ENCODE measurements at places on chromosomes 7 and 10. TPM values are rescaled to one million over a fixed set of nuclear protein-coding genes. Genes with fewer than 3 reads are reported as not detected.

Gene WNT8B
- total RNA-seq: 0.11 TPM

GRCh38 chr10:50395271-50395670 lies 144.0 kb upstream of the ASAH2 start:
- DNase-seq: no peak

DNA sequence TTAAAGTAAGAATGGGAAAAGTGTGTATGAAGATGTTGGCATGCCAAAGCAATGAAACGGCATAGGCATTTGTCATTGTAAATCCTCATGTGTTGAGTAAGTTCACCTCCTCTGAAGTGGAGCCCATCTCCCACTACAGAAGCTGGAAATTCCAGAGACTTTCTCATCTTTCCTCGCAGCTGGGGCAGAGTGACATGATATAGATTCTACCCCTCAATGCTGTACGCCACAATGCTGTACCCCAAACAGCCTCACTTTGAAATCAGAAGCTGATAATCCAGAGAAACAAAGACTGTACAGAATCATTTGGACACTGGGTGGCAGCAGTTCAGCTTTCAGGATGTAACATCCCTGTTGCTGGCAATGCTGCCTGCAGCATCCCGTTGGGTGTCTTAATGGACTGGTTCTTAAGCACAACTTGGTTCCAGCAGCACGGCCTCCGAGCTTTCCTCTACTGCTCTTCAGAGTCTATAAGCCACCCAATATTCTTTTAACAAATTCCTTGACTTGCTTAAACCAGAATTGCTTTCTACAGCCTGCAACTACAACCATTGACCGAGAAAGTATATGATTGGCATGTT lies 18.8 kb downstream of the ZC3HAV1L start:
- no peak for DNase-seq

DNA sequence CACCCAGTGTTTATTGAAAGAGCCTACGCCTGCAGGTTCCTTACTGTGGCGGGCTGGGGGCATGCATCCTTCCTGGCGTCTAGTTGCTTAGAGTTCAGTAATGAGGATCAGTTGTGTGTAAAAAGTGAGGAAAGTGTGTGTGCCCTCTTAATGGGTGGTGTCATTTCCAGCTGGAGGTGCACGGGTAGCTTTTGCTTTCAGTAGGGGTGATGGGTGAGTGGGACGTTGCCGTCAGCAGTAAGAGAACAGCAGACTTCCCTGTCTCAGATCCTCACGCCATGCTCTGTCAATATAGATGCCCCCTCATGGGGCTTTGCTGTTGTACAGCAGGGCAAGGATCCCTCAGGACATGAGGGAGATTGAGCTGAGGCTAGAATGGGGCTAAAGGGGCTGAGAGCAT lies 352.6 kb upstream of the GALNT17 start:
- no peak for DNase-seq

GRCh38 chr10:33716501-33717267 lies 382.2 kb upstream of the NRP1 start:
- DNase-seq: no peak

Gene TMEM236
- 1.2 TPM for total RNA-seq

GRCh38 chr7:102185796-102186195 lies 100.9 kb upstream of the SH2B2 start:
- no peak for DNase-seq

- no peak for DNase-seq
These were observed 1569.8 kb downstream of the REEP3 start for GRCh38 chr10:65090991-65091390.

DNA sequence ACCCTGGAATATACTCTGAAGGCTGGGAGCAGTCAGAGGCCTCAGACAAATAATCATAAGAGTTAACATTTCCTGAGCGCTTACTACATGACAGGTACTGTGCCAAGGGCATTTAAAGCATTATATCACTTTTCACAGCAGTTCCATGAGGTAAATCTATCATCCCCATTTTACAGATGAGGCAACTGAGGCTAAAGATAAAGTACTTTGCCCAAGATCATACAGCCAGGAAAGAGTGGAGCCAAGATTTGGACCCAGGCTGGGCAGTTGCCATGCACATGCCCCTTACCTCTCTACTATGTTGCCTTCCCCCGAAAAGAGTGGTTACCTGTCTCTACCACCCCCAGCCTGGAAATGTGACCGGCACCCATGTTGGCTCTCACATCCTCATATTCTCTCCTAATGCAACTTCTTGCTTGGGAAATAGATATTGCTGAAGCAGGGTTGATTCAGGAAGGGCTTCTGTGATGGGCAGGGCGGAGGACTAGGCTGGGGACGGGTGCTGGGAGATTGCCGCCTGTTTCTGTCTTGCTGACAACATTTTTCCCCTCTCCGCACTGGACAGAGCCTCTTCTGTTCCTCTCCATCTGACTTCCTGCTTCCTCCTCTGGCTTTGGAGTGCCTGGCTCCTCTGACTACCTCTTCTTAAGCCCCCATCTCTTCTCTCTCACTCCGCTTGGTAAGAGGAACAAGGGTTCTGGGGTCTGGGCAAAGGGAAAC lies 13.8 kb downstream of the SMO start:
- DNase-seq: no peak

DNA sequence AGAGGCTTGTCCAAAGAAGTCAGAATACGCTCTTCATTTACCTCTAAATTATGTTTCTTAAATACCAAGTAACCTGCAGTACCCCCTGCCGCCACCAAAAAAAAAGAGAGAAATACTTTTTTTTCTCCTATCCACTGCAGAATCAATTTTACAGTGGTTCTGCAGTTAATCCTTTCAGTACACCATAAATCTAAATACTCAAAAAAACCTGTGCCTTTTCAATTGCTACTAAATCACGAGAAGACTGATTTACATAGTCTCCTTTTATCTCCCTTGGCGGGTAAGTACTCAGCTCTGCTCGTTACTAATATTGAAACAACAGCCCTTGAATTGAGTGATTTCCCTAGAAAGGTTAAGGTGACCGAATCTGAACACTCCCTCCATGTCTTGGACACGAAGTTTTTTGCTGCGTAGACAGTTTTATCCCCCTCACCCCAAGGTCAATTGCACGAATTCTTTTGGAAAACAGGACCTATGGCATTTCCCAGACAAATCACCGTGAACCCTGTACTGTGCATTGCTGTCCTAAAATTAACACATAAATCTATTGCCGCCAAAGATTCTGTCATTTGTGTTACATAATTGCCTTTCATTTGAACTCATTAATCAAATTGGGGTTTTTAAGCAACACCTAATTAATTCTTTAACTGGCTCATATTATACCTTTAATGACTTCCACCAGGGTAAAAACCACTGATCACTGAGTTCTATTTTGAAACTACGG lies 512 bp upstream of the VIM start:
- no peak for DNase-seq

DNA sequence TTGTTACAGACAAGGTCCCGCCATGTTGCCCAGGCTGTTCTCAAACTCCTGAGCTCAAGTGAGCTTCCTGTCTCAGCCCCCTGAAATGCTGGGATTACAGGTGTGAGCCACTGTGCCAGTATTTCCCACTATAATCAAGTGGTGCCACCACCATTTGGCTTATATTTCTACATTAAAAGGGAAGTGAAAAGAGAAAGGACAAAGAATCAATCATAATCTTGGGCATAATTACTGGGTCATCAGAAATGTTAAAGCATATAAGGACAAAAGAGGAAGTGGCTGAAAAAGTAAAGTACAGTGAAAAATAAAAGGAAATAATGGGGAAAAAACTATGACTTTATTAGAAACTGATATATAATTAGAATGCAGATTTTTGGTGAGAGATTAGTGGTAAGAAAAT lies 25.7 kb upstream of the ENTPD1 start:
- DNase-seq: no peak

GRCh38 chr10:14328881-14329672 lies 1.6 kb downstream of the FRMD4A start:
- no peak for DNase-seq

GRCh38 chr10:125134483-125134848 lies 25.9 kb downstream of the CTBP2 start:
- no peak for DNase-seq

Gene HABP2
- not detected for total RNA-seq

Gene NRF1
- total RNA-seq: 23.9 TPM

Gene NME8
- total RNA-seq: not detected

DNA sequence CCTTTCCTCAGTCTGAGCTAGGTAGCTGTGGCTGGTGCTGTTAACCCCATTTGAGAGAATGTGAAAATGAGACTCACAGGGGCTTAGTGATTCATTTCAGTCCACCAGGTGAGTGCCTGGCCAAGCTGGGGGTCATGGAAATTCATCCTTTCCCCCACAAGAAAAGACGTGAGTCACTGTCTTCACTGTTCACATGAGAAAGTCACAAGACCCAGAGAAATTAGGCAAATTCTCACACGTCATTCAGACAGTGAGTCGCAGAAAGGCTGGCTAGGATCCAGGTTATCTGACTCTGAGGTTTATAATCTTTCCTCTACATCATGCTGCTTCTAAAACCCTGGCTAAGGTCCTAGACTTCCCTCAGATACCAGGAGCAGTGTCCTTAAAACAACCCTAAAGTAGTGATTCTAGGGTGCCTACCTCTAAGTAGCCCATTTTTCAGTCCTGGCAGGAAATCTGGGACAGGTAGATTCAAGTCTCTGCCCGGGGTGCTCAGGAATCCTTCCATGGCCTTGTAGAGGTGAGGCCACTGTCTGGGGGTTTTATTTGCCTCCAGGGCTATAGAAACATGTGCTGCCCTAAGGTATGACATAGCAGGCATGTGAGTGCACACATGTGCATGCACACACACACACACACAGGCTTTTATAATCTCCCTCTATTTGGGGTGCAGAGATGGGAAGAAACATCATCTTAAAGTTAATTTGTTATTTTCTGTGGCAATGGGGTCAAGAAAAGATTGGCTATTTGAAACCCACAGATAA lies 427.9 kb upstream of the CELF2 start:
- no peak for DNase-seq

DNA sequence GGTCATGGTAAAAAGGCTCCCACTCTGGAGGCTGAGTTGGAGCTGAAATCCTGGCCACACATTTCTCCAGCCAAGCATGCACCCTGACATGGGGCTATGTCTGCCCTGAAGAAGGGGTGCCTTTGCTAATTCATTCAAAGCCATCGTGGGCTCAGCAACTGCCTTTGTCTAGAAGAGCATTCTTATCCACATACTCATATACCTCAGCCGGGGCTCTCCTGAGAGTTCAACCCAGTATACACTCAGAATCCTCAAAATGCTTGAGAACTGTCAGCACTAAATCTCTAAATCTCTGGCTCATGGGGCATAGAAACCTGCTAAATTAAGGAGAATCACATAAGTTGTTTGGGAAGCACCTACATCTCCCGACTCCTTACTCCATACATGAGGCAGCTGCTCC lies 89.3 kb downstream of the MRPL32 start:
- DNase-seq: no peak

- no peak for DNase-seq
These were observed 24.1 kb downstream of the SYPL1 start for GRCh38 chr7:106088014-106088413.

DNA sequence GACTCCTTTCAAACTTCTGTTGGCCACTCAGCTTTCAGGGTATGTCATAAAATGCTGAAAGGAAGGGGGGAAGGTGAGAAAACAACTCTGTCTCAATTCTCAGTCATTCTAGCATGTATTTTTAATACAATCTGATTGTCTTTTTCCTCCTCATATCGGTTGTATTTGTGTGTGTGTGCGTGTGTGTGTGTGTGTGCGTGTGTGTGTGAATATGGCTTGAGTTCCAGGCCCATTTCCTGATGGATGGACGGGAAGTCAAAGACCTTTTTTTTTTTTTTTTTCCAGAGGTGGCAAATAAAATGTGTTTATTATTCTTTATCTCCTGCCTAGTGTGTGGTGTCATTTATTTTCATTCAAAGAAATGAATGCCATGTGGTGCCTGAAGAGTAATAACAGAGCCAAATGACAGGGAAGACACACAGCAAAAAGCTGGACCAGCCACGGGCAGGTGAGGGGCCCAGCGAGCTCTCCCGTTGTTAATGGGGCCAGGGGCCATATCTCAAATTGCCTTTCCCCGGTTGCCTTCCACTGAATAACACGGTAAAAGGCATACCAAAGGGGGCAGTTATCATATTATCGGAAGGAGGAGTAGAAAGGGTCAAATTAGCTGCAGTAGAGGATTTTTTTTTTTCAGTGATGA lies 3.1 kb upstream of the PLXNA4 start:
- no peak for DNase-seq

DNA sequence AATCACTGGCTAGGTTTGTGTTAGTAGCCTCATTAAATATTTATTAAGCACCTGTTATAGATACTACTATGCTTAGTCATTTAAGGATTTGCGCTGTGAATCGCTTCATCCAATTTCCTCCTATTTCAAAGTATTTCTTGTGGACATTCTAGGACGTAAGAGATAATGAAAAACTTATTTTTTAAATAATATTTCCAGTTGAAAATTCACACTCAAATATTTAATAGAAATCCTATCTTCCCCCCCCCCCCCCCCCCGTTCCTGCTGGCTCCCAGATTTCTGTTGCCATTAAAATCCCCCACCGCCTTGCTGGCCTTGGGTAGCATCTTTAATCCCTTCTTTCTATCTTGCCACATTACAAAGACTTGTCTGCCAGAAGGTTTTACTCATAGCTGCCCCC lies 6.0 kb downstream of the INSYN2A start:
- no peak for DNase-seq

Gene MMP21
- total RNA-seq: 0.69 TPM

DNA sequence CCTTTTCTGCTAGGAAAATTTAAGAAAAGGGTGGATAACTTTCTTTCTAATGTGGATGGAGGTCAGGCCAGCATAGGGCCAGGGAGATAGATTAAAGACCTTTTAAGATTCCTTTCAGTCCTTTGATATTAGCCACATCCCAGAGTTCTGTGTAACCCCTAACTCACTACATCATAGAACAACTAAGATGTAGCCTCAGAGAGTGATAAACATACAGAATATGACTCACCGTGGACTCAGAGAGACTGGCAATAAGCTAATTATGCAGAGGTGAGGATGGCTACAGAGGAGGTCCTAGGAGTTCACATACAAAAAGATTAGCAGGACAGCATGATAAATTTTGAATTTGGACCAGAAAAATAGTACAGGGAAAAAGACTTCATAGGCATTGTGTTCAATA lies 141.0 kb downstream of the AOAH start:
- DNase-seq: no peak

Gene PKD2L1
- not detected for total RNA-seq

Gene KCNIP2
- 2.4 TPM for total RNA-seq

Gene CDCA7L
- total RNA-seq: 48.9 TPM

DNA sequence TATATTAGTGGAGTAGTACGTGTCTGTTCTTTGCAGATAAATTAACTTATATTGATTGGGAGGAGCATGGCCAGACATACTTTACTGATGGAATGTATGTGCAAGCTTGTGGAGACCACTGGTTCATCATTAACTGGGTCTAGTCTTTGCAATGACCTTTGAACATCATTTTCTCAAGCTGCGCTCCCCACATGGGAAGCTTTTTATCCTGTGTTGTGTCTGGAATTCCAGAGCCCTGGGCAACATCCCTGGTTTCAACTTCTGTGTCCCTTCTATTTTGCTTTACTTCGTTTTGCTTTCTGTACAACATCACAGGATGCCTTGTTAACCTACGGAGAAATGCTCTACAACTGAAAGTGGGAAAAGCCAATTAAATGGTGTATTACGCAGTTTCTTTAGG lies 38.3 kb downstream of the MACROH2A2 start:
- no peak for DNase-seq

Gene LRGUK
- 2.5 TPM for total RNA-seq

Gene ADD3
- total RNA-seq: 444 TPM

Gene PIP
- total RNA-seq: not detected

Measured in urinary bladder (tissue), 4 donors.